ENCODE measurements at places on chromosomes 16 and 17. TPM values are rescaled to one million over a fixed set of nuclear protein-coding genes. Genes with fewer than 3 reads are reported as not detected.
A peak's percentile ranks its signal among the peaks of the same experiment; 100 is the strongest.

The KRT20 gene
- not detected for total RNA-seq

The VMO1 gene
- not detected for total RNA-seq

The CES3 gene
- 5.6 TPM for total RNA-seq

The TP53TG3B gene
- total RNA-seq: not detected

DNA sequence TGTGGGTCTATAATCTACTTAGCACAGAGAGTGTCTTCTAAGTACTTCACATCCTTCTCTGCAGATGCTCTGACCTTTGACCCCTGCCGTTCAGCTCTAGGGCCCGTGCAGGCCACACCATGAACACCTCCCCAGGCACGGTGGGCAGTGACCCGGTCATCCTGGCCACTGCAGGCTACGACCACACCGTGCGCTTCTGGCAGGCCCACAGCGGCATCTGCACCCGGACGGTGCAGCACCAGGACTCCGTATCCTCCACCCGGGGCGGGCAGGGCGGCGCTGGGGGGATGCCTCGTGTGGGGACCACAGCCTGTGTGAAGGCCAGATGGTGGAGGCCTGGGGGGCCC lies 686 bp downstream of the MLST8 start:
- H3K4me1 ChIP-seq: peaks cover 19% of the 10 kb centered on the region
- H3K27ac ChIP-seq: peak overlapping the region; percentile 99
- peak overlapping the region; percentile 67 for H3K4me3 ChIP-seq
- DNase-seq: no peak

The KIF2B gene
- not detected for total RNA-seq

The METTL26 gene
- total RNA-seq: 76.8 TPM

DNA sequence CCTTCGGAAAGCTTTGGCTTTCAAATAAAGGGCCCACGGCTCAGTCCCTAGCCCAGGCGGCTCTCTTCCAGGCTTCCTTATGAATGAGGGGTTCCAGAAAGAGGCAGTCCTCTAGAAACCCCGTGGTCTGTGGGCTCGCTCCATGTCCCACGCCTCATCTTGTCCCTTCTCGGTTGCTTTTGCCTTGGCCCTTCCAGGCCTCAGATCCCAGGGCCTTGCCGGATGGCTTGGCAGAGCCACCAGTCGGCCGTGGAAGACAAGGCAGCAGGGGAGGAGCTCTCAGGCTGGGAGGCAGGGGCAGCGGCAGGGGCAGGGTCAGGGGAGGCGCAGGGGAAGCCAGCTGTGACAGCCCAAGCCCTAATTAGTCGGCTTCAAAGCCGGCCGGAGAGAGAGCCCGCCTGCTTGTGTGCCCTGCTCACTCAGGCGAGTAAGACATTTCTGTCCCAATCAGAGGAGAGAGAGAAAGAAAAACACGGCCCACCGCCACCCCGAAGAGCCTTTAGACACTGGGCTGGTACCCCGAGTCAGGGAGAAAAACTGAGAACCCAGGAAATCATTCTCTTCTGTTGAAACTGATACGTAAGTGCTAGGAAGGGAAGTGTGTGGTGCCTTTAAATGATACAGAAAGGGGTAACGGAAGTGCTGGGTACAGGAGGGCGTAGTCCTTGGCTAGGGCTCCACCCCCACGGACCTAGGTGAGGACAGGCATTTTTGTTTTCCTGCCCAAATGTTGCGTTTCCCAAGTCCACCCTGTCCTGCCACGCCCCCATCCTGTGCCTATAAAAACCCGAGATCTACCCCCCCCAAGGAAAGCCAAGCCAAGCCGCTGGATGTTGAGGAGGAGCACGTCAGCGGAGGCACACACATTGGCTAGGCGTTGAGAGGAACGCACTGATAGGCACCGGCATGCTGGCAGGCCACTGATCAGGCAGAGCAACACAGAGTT lies 27.8 kb upstream of the MEIOC start:
- peak; percentile 62 for DNase-seq
- H3K4me1 ChIP-seq: peaks cover 5% of the 10 kb centered on the region
- H3K27ac ChIP-seq: no peak overlapping the region
- no peaks in the 10 kb centered on the region for H3K27me3 ChIP-seq
- H3K36me3 ChIP-seq: no peaks in the 10 kb centered on the region

DNA sequence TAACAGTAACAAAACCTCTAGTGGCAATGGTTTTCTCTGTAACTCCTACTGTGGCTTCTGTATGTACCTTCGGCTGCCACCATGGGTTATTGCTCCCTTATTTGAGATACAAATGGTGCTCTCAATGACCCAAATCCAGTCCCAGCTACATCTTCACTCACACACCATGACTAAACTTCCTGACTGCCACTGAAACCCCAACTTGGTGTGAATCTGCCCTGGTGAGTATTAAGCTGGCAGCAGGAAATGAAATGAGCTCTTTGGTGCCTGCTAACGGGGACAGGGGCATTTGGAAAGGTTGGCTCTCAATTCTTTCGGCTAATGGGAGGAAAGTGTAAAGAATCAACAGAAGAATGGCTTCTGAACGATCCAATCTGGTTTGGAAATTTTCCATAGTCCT lies 7.5 kb upstream of the SLC35B1 start:
- no peaks in the 10 kb centered on the region for H3K27me3 ChIP-seq
- peak overlapping the region; percentile 65 for H3K27ac ChIP-seq
- H3K4me3 ChIP-seq: no peak overlapping the region
- peaks cover 33% of the 10 kb centered on the region for H3K4me1 ChIP-seq

The GRAPL gene
- total RNA-seq: not detected

DNA sequence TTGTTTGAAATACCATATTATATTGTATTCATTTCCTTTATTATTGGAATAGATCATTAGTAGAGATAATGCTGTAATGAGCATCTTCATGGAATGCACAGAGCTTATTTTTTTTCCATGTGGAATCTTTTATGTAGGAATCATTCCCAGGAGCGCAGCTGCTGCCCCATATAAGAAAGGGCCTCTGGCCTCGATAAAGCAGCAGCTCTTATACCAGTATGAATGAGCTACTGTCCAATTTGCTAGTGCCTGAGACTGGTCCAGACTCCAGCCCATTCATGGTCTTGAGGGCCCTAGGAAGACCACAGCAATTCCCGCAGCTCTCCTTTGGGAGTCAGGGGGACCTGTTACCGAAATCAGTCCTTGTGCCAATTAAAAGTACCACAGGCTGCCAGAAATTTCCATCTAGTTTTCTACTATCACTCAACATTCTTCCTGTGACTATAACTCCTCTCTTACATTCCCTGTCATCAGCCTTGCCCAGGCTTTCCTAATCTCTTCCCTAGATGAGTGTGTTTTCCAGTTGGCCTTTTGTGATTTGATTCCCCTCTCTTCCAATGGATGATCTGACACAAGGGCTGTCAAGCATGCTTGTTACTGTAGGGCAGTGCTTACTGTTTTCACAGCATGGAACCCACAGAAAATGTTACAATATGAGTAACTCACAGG lies 1.9 kb downstream of the ZNF843 start:
- H3K4me1 ChIP-seq: peaks cover 8% of the 10 kb centered on the region
- DNase-seq: no peak
- H3K36me3 ChIP-seq: no peaks in the 10 kb centered on the region
- no peak overlapping the region for H3K27ac ChIP-seq
- H3K27me3 ChIP-seq: no peaks in the 10 kb centered on the region
- no peak overlapping the region for H3K4me3 ChIP-seq

- H3K4me1 ChIP-seq: no peaks in the 10 kb centered on the region
- H3K27ac ChIP-seq: no peak overlapping the region
- no peak overlapping the region for H3K4me3 ChIP-seq
- no peak for DNase-seq
- H3K27me3 ChIP-seq: no peaks in the 10 kb centered on the region
Measured at GRCh38 chr16:12289175-12290063, 312.9 kb downstream of the SNX29 start.

GRCh38 chr16:2058872-2059271 lies 11.1 kb downstream of the TSC2 start:
- H3K4me3 ChIP-seq: no peak overlapping the region
- no peaks in the 10 kb centered on the region for H3K36me3 ChIP-seq
- peaks cover 8% of the 10 kb centered on the region for H3K4me1 ChIP-seq
- H3K27me3 ChIP-seq: no peaks in the 10 kb centered on the region
- no peak for DNase-seq

- H3K4me3 ChIP-seq: no peak overlapping the region
- H3K36me3 ChIP-seq: no peaks in the 10 kb centered on the region
- no peak overlapping the region for H3K27ac ChIP-seq
- no peaks in the 10 kb centered on the region for H3K4me1 ChIP-seq
Measured at GRCh38 chr16:63129411-63130125, 1093.3 kb upstream of the CDH8 start.
